ENCODE measurements at places on chromosomes 4 and X.

GRCh38 chr4:109232681-109233080, 69.8 kb downstream of the COL25A1 start:
- DNase-seq, result no peak

DNA sequence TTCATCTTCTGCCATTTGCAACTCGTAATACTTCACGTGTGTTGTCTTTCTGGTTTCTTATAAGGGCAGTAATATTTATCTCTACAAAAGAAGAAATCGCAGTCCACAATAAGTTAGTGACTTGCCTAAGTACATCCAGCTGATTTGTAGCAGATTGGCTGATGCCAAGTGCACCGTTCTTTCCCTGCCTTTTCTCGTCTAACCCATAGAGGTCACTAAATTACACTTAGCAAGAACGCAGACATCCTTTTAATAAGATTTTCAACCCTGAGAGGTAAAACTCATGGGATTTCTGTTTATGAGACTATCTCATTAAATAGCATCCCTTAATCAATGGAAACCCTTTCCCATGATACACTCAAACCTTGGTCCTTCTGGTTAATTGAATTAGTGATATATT, 408.6 kb upstream of the ACTRT1 start:
- DNase-seq, result no peak

DNA sequence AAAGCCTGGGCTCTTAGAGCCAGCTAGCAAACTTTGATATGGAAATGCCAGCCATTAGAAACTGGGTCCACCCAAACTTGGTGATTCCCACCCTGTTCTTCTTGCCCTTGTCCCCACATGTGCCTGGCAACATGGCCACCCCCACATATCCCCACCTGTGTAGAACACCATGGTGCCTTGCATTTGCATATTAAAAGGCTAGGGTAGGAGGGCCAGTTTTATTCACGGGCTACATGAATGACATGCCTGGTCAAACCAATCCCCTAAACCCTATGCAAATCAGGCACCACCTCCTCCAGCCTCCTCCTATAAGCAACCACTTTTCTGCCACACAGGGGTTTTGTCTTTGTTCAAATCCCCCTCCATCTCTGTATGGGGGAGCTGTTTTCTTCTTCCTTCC, 104.9 kb downstream of the CLNK start:
- DNase-seq, result no peak

GRCh38 chr4:72974694-72975487, 94.6 kb downstream of the COX18 start:
- DNase-seq, result no peak

DNA sequence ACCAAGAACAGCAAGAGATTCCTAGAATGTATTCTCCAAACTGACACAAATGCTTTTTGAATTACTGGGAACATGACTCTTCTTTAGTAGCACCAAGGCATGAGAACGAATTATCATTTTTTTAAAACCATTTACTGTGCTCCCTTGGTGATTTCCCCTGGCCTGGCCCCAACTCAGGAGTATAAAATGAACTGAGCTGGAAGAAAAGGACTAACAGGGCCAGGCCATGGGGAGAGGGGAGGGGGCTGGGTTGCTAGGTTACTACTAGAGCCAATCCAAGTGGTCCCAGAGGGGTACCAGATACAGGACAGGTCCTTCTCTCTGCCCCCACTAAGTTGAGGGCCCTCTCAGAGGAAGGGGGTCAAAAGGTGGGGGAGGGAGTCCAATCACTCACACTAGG, 23.1 kb downstream of the SASH3 start:
- DNase-seq, result no peak

DNA sequence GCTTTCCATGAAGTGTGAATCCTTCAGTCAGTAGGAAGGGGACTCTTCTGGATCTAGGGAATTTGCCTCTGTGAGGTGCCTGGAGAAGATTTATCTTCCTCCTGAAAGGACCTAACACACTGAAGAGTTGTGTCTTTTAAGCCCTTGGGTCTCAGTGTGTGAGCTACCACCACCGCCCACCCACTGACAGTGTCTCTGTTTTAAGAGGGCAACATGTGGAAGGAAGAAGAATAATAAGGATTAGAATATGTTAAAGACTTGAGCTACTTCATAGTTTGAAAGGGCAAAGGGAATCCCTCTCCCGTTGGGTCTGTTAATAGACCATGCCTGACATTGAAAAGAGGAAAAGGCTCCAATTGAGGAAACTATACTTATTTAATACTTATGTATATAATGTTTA, 64.3 kb upstream of the TLR2 start:
- no peak for DNase-seq

- peak; percentile 41 for DNase-seq
Observed at GRCh38 chr4:113548303-113548702, 213.2 kb downstream of the CAMK2D start.

DNA sequence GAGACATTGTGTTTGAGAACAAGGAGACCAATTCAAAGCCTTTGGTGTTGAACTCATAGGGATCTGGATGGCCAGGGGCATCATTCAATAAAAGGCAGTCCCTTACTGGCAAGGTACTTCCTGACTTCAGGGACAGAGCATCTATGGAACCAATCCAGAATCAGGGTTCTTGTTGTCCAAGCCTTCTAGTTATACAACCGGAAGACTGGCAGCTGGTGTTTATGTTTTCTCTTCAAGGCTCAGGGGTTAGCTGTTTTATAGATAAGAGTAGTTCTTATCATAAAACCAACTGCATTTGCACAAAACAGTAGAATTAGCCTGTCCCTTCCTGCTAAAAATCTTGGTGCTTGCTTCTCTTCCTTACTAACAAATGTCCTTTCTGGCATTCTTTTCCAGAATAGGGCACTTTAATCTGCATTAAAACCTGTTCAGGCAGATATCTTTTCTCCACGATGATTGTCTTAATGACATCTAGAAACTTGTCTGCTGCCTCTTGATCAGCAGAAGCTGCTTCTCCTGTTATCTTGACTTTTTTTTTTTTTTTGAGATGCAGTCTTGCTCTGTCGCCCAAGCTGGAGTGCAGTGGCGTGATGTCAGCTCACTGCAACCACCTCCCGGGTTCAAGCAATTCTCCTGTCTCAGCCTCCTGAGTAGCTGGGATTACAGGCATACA, 38.4 kb upstream of the ARHGEF6 start:
- no peak for DNase-seq

- no peak for DNase-seq
Observed at GRCh38 chrX:119738742-119739141, 19.6 kb upstream of the SOWAHD start.

GRCh38 chr4:145785391-145786008, 105.6 kb downstream of the C4orf51 start:
- no peak for DNase-seq

GRCh38 chr4:139858436-139859205, 193.0 kb downstream of the MGST2 start:
- no peak for DNase-seq

DNA sequence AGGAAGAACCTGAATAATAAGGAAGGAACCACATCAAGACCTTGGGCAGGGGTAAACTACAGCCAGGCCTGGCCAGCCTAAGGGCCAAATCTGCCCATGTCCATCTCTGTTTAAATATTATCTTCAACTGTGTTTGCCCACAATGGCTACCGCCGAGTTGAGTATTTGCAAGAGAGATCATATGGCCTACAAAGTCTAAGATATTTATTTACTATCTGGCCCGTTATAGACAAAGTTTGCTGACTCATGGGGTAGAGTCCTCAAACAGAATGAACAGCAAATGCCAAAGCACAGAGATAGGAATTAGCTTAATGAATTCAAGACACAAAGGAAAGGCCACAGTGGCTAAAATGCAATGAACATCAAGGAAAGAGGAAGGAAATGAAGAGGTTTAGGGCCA, 44.8 kb downstream of the RPS6KA3 start:
- DNase-seq, result no peak

DNA sequence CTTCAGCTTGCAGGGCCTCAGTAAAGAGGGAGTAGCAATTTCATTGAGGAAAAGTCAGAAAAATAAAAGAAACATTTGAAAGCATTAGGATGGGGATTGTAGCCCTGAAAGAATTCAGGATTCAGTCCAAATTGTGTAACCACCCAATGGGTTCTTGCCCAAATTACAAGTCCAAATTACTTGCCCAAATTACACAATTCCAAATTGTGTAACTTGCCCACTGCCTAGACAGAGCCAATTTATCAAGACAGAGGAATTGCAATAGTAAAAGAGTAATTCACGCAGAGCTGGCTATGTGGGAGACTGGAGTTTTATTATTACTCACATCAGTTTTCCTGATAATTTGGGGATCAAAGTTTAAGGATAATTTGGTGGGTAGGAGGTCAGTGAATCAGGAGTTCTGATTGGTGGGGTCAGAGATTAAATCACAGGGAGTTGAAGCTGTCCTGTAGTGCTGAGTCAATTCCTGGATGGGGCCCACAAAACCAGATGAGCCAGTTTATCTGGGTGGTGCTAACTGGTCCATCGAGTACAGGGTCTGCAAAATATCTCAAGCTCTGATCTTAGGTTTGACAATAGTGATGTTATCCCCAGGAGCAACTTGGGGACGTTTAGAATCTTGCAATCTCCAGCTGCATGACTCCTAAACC, 18.1 kb upstream of the PAGE5 start:
- DNase-seq, result no peak

- no peak for DNase-seq
Observed at GRCh38 chr4:26619784-26620183, 35.9 kb downstream of the TBC1D19 start.

DNA sequence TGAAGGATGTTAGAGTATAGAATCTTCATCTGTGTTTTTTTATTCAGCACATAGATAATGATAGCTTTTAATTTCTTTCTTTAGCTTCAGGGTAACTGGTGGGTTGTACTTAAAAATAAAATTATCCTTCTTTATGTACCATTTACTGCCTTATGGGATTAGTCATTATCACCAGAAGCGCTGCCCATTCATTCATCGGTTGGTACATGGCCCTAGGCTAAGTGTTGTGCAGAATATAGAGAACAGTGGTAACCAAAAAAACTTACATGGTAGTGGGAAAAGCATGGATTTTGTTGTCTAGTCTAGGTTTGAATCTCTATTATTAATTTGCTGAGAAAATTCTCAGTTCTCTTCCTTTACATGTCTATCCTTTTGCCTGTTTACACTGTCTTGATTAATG, 43.5 kb upstream of the PDE5A start:
- no peak for DNase-seq

GRCh38 chrX:118847676-118848075, 24.1 kb downstream of the ZCCHC12 start:
- peak; percentile 65 for DNase-seq

Data from suppressor macrophage treated with lipopolysaccharide for 1 hour (primary cell).